Caco-2 (cell line): ENCODE measurements at places on chromosomes 7 and 10.

DNA sequence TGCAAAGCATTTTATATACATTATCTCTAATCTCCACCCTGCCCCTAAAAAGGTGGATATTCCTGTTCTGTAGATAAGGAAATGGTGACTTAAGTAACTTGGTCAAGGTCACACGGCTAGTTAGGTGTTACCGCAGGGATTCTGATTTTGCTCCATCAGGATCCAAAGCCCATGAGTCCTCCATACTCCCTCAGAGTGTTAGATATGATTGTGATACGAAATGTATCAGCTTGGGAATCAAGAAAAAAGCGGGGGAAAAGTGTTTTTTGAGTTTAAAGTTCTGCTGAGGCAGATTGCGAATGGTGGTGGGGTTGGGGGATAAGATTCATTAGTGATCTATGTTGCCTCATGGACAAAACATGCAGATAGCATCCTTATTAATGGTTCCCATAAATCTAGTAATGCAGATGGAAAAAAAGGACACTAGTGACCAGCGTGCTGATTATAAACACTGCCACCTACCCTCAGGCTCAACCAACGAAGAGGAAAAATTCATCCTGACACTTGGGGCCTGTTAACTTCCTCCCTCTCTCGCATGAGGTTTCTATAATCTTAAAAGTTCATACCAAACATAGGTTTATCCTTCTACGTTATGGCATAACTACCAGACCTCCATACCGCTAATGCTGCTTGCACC is 2.3 kb downstream of the ICA1 start:
- DNase-seq: no peak

- no peak for DNase-seq
Measured at GRCh38 chr7:54961391-54961790, 57.4 kb upstream of the EGFR start.

- DNase-seq: no peak
Measured at GRCh38 chr7:18626717-18627116, 131.2 kb downstream of the HDAC9 start.

GRCh38 chr7:48427671-48428070 is 256.4 kb downstream of the ABCA13 start:
- no peak for DNase-seq

DNA sequence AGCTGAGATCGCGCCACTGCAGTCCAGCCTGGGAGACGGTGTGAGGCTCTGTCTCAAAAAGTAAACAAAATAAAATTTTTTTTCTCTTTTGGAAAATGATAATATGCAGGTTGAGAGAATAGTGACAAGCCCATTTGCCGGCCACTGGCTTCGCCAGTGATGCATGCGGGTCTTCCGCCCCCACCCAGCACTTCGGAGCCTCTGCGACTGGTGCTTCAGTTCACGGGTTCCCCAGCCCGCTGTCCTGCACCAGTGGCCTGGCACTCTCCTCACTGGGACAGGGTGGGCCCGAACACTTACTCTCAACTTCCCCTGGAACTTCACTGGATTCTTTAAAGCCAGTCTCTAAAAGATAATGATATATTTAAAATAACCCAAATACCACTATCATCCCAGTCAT is 2.7 kb downstream of the SUN1 start:
- DNase-seq: no peak

- DNase-seq: no peak
Measured at GRCh38 chr7:55140221-55140940, 121.6 kb downstream of the EGFR start.

- DNase-seq: no peak
Measured at GRCh38 chr10:124619802-124620490, 124.2 kb downstream of the FAM53B start.

- no peak for DNase-seq
Measured at GRCh38 chr7:91812388-91812787, 68.1 kb downstream of the MTERF1 start.

GRCh38 chr10:11560076-11560709 is 51.3 kb downstream of the USP6NL start:
- peak; percentile 35 for DNase-seq

- peak; percentile 76 for DNase-seq
Measured at GRCh38 chr10:62037890-62038608, 136.6 kb downstream of the ARID5B start.

DNA sequence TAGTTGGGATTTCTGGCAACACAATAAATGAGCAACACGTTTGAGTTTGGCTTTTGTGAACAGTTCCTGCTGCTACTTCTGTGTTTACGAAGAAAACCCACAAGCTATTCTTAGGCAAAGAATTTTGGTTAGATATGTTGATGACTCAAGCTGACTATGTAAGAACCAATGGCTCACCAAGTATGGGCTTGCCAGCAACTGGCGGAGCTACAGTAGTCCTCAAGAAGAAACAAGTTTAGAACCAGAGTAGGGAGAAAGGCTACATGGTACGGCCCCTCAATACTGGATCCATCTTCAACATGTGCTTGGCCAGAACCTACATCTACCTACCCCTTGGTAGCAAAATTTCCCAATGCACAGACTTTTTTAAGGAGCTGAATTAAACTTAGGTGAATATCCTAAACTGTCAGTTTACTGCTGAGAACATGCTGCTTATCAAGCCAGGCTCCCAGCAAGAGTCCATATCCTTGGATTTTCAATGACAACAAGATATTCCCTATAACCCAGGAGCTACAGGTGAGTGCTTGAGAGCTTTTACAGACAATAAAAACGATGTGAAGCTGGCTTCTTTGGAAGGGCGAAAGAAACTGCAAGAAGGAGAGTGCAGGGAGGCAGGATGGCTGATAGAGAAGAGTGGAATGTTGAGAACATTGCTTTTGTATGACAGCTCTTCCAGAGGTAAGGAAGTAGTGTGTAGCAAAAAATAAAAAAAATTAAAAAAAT is 74.3 kb upstream of the ASAH2 start:
- no peak for DNase-seq

- no peak for DNase-seq
Measured at GRCh38 chr10:101773923-101774588, 1.9 kb downstream of the FGF8 start.

- no peak for DNase-seq
Measured at GRCh38 chr7:34851431-34851830, 185.9 kb downstream of the DPY19L1 start.

DNA sequence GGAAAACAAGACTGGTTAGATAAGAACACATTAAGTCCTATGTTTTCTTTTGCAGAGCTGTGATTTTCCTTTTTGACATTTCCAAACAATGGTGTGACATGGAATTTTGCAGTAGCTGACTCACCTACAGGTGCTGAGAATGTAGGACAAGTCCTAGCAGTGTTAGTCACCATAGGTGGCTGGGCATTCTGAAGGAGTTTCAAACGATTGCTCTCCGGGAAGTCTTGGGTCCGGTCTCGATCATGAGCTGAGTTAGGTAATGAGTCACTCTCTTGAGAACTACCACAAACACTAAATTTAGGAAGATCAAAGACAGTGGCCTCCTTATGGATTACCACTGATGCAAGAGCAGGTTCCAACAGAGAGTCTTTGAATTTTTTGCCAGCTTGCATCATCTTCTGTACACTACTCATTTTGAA is 3.6 kb downstream of the FIGNL1 start:
- DNase-seq: peak; percentile 86

DNA sequence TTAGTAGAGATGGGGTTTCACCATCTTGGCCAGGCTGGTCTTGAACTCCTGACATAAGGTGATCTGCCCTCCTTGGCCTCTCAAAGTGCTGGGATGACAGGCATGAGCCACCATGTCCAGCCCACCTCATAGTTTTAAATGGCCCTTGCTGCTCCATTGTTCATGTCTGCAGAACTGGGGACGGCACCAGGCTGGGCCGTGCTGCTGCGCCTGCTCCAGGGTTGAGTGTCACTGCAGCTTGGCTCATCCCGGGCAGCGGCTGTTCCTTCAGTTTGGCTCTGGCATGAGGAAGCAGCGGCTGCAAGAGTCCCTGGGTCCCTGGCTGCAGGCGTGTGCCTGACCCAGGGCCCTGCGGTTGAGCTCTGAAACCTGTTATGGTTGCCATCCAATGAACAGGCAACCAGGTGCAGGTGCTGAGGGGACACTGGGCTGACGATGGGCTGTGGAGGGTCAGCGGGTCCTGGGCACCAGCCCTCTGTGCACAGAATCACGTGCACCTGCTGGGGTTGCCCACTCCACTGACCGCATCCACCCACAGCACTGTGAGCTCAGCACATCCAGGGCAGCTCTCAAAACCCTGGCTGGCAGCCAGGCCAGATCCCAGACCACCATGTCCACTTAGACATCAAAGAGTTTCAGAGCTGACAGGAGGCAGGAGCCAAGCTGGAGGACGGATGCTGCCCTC is 70.2 kb upstream of the PPP2R2D start:
- DNase-seq: no peak
